ENCODE measurements at places on chromosomes 2 and 18. TPM values are rescaled to one million over a fixed set of nuclear protein-coding genes. Genes with fewer than 3 reads are reported as not detected.
A peak's percentile ranks its signal among the peaks of the same experiment; 100 is the strongest.

DNA sequence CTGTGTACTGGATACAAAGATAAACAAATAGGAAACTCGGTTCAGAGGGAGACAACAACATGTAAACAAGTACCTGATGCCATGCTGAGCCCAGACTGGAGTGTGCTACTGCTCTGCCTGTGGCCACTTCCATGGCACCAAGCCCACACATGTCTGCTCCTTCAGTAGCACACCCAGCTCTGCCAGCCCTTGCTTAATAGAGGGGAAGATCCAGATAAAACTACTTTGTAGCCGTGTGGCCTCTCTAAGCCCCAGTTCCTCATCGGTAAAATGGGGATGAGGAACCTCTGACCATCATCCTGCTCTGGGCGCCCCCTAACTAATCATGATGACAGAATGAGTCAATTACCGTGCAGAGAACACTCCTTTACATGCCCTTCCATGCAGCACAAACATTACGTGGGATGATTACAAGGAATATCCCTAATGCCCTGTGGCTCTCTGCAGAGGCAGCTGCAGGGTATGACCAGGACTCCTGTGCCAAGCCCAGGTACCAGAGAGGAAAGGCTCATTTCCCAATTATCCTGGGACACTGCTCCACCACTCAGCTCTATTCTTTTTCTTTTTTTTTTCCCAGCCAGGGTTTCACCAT, 34.9 kb downstream of the DNMT3A start:
- no peak for DNase-seq

GRCh38 chr2:175877845-175878544, 124.1 kb downstream of the LNPK start:
- DNase-seq, result no peak

DNA sequence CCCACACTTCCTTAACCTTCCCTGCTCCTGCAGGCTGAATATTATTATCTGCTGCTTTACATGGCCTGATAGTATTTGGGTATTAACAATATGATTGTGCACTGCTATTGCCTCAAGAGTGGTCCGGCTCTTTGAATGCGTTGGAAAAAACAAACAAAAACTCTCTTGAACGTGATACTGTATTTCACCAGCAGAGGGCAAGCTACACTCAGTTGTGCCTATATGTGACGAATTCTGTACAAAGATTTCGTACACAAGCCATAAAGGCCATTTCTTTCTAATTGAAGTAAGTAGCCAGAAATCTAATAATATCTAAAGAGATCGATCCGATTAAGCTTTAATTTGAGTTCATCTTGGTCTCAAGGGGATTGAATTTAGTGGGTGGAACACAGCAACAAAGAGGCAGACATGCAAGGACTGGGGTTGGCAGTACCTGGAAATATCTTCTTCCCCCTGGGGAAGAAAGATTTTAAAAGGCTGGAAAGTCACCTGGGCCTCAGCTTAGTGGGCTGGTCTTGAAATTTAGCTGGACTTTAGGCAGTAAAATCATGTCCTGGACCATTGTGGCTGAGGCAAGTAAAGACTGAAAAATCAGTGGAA, 49.3 kb upstream of the RAB6D start:
- DNase-seq, result peak; percentile 79

GRCh38 chr2:11329776-11330175, 14.7 kb downstream of the ROCK2 start:
- DNase-seq, result peak; percentile 6

DNA sequence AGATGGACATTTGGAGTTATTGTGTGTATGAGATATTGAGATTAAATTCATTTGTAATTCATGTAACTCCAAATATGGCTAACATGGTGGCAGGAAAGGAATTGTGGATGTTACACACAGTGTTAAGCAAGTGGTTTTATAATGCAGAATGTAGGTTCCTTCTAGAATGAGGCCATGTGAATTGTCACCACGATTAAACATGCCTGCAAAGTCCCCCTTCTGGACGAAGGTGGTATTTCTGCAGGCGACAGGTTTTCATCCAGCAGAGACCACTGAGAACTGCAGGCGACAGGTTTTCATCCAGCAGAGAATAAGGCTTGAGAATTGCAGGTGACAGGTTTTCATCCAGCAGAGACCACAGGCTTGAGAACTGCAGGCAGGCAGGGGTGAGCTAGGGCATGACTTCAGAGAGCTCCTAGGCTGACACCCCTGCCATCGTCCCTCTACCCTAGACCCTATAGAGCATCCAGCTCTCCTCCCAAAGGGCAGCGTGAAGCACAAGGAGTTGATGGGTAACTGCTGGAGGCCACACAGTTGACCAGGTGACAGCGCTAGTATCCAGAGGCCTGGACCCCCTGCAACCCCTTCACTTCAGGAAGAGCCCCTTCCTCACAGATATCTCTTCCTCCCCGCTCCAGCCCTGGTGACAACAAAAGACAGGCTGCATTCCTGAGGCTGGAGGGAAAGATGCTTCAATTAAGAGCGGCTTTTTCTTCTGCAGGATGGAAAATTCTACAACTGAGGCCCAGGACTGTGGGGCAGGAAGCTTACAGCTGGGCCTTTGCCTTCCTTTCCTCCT, 175.8 kb downstream of the LOXHD1 start:
- peak; percentile 77 for DNase-seq

DNA sequence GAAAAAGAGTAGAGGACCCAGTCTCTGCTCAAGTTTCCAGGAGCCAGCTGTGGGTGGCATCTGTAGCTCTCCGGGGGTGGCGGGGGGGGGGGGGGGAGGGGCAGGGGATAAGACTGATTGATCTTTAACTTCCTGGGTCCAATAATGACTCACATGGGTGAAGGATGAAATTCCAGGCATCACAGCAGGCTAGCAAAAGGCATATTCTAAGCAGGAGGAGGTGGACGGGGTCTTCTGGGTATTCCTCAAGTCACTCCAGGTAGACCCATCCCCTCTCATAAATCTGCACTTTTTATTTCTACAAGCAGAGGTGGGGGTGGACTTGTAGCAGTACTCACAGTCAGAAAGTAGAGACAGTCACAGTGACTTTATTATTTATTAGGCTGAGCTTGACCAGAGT, 85.5 kb upstream of the TMEM247 start:
- DNase-seq, result no peak

DOK1 gene
- 24.7 TPM for total RNA-seq
